ENCODE measurements at places on chromosomes 12 and 14. TPM values are rescaled to one million over a fixed set of nuclear protein-coding genes. Genes with fewer than 3 reads are reported as not detected.

POTEM gene
- total RNA-seq: not detected

GTF2H3 gene
- 25.9 TPM for total RNA-seq

FAR2 gene
- total RNA-seq: 7.3 TPM

PIK3C2G gene
- total RNA-seq: not detected

DBX2 gene
- not detected for total RNA-seq

CTDSP2 gene
- total RNA-seq: 54.2 TPM

PRB2 gene
- total RNA-seq: not detected

GIT2 gene
- total RNA-seq: 27.7 TPM
